Osteocyte (in vitro differentiated cells): ENCODE measurements at places on chromosomes 4 and X. TPM values are rescaled to one million over a fixed set of nuclear protein-coding genes. Genes with fewer than 3 reads are reported as not detected.

- DNase-seq = no peak
These were observed 417.7 kb upstream of the GALNT7 start for GRCh38 chr4:172750910-172751309.

- DNase-seq = no peak
These were observed 154.5 kb downstream of the MSN start for GRCh38 chrX:65821721-65822496.

The RAB41 gene
- not detected in 2 replicates for total RNA-seq

DNA sequence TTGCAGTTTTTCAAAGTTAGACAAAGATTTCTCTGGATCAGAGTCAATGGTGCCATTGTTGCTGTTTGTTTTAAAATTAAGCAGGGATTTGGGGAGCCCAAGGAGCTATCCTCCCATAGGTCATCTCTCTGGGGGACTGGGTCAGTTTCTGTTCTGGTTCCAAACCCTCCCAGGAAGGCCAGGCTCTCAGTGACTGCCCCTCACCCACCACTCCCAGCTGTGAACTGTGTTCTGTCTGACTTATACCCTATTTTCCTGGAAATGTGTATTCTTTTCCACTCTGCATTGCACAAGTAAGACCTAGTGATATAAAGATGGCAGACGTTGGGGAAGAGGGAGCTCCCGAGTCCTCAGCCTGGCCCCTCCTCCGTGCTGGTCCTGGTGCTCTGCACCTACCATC is 65.8 kb downstream of the NHS start:
- no peak for DNase-seq

DNA sequence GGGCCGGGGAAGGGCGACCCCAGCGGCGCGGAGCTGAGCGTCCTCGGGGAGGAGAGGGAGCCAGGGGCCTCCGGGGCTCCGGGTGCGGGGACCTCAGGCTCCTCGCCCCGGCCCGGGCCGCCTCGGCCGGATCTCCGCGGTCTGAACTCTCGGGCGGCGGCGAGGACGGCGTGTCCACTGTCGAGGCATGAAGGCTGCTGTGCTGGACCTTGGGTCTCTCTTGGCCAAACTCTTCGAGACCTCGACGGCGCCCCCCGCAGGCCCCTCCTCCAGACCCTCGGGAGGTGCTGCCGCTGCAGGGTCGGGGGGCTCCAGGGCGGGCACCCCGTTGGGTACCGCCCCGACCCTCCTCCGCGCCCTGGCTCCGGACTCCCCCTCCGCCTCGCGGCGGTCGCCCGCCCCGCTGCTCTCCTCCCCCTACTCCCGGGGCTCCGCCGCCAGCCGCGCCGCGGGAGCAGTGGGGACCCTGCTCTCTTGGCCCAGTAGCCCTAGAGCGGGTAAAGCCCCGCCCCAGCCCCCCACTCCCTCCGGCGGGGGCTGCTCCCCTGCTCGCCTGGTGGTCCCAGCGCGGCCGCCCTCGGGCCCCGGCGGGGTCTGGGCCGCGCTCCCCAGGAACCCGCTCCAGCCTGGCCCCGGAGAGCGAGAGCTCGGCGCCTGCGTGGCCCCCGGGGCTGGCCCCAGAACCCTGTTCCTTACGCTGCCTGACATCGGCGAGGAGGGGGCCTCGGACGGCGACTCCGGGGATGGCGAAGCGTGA is 564 bp downstream of the FAM149A start:
- no peak for DNase-seq

DNA sequence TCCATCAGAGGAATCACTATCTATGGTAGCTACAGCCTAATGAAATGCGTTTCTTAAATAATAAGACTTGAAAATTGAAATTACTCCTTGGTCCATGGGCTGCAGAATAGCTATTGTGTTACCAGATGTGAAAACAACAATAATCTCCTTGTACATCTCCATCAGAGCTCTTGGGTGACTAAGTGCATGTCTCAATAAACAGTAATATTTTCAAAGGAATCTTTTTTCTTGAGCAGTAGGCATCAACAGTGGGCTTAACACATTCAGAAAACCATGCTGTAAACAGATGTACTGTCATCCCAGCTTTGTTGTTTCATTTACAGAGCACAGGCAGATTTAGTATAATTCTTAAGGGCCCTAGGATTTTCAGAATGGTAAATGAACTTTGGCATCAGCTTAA is 67.3 kb downstream of the GLUD2 start:
- DNase-seq = no peak

The HTT-AS gene
- not detected in 2 replicates for total RNA-seq
